ENCODE measurements at places on chromosomes 12 and 14.

DNA sequence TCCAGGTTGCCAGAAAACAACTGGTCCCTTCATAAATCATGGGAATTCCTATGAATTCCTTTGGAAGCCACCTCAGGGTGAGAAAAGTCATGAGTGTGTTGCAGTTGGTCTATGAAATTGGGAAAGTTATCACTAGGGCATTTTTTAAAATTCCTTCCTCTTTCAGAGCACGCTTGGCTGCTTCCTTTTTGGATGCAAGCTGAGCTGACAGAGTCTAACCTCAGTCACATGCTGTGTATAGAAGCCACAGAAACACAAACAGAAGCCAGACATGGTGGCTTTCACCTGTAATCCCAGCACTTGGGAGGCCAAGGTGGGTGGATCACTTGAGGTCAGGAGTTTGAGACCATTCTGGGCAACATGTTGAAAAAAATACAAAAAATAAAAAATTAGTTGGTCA is 21.7 kb upstream of the HELB start:
- DNase-seq: no peak

DNA sequence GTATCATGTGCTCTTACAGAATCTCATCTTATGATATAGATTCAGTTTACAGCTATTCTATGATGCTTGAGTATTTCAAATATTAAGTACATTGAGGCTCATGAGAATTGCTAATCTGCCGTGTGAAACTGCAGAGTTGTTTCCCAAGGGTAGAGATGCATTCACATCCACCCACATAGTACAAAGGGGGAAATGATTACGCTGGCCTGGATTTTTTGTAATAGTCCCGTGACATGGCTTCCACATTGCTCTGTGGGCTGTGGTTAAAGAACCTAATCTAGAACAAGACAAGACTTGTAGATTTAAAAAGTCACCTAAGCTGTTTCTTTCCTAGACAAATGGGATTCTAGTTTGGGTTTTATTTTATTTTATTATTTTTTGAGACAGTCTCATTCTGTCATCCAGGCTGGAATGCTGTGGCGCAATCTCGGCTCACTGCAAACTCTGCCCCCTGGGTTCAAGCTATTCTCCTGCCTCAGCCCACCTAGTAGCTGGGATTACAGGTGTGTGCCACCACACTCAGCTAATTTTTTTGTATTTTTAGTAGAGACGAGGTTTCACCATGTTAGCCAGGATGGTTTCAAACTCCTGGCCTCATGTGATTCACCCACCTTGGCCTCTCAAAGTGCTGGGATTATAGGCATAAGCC is 13.0 kb upstream of the RIOX1 start:
- no peak for DNase-seq

DNA sequence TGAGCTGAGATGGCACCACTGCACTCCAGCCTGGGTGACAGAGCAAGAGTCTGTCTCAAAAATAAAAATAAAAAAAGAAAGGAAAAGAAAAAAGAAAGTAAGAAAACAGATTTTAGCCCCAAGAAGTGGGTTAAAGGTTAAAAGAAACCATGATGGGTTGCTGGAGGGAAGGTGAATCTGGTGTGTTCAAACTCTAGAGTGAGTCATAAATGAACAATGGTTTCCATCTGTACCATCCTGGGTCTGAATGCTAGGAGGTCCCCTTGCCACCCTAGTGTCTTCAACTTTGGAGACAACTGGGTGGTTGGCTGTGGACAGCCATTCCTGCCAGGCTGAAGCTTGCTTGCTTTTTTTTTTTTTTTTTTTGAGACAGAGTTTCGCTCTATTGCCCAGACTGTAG is 1.6 kb upstream of the RPS26 start:
- no peak for DNase-seq

GRCh38 chr12:30980955-30981662 is 54.6 kb downstream of the TSPAN11 start:
- DNase-seq: no peak

- DNase-seq: no peak
Observed at GRCh38 chr14:105388110-105388951, 10.0 kb upstream of the TEX22 start.

GRCh38 chr12:47346251-47347019 is 266.7 kb upstream of the AMIGO2 start:
- peak; percentile 81 for DNase-seq

- peak; percentile 9 for DNase-seq
Observed at GRCh38 chr12:115375186-115375991, 691.4 kb upstream of the TBX3 start.

DNA sequence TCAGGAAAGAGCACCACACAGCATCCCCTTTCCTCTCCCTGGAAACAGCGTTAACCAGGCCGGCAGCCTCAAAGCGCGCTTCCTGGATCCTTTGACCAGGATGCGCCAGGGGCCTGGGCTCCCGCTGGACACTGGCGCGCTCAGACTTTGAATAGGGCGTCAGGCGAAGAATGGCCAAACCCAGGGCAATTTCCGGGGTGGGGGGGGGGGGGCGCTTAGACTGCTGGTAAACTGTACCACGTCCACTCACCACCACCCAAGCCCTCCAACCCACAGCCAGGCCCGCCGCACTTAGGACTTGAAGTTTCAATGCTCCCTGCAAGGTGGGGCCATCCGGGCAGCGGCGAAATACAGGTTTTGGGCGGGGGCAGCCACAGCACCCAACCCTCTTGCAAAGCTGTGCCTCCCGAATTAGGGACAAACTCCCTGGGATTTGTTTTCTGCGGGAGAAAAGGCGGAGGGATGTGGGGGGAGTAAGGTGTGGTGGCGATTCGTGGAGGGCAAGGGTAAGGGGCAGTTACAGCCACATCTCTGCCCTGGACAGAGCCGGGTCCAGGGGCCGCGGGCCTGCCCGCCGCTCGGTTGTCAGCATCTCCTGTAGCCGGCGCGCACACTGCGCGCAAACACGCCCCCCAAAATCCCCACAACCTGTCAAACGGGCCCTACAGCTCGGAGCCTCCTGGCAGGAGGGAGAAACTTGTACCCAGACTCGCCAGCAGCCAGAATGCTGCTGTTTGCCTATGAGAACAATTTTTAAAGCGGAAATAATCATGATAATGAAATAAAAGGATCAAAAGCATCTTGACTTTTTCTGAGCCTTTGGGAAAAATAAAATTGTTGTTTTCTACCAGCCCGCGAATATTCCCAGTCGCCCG is 958 bp downstream of the RTN1 start:
- DNase-seq: no peak

GRCh38 chr14:104554608-104555429 is 24.7 kb upstream of the C14orf180 start:
- DNase-seq: no peak

DNA sequence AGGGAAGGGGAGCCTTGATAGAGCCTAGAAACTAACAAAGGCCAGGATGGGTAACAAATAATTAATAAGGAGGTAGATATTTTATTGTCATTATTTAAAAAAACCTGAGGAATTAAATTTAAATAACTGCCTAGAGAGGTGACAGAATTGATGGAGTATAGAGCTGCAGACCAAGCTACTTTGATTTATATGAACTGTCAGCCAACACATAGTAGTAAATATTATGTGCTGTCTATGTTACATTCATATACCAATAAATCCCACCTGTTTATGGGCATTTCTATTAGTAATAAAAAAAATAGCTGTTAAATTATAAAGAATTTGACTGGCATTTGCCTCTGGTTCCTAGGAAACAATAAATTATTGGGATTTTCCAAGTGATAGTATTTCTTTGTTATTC is 37.7 kb downstream of the TSPAN19 start:
- DNase-seq: no peak

- peak; percentile 19 for DNase-seq
Observed at GRCh38 chr12:92735131-92735721, 32.4 kb downstream of the PLEKHG7 start.

DNA sequence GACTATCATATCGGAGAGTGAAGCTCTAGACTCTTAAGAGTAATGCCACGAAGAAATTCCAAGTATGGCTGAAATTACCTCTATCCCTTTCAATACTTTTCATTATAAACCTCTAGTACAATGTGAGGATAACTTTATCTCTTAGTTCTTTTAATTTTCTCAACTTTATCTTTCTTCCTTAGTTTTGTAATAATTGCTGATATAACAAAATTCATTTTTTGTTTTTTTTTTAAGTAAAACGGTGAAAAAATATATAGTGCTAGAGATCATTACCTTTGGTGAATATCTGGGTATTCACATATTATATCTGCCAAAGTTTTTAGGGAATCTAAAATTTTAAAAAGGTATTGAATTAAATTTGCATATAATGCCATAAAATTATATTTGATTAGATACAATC is 19.5 kb upstream of the DNAAF2 start:
- no peak for DNase-seq

GRCh38 chr14:90344331-90345238 is 12.8 kb upstream of the NRDE2 start:
- no peak for DNase-seq

- DNase-seq: no peak
Observed at GRCh38 chr12:132433641-132434395, 56.1 kb upstream of the FBRSL1 start.

- no peak for DNase-seq
Observed at GRCh38 chr14:71230897-71231296, 323.6 kb downstream of the PCNX1 start.

DNA sequence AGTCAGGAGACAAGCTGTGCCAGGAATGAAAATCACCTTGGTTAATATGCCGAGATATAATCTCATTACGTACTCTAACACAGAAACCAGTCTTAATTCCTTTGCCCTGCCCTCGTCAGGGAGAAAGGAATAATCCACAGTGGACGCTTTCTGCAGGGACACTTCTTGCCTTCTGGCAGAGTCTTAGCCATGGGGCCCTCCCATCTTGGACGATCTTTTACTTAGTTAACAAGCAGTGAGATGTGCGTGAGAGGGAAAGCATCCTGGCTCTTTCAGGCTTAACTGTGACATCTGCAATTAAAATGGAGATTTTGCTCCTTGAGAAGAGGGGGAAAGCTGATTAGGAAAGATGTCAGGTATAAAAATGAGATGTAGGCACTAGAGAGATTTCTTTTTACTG is 246.4 kb downstream of the TMEM132C start:
- DNase-seq: no peak

GRCh38 chr12:106879612-106880011 is 76.1 kb upstream of the TMEM263 start:
- no peak for DNase-seq

- no peak for DNase-seq
Observed at GRCh38 chr14:61973981-61974380, 211.8 kb downstream of the SNAPC1 start.

DNA sequence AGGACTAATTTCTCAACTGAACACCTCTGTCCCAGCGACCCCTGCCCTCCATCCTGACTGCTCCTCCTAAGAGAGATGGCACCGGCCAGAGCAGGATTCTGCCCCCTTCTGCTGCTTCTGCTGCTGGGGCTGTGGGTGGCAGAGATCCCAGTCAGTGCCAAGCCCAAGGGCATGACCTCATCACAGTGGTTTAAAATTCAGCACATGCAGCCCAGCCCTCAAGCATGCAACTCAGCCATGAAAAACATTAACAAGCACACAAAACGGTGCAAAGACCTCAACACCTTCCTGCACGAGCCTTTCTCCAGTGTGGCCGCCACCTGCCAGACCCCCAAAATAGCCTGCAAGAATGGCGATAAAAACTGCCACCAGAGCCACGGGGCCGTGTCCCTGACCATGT is 756 bp downstream of the RNASE7 start:
- DNase-seq: no peak

GRCh38 chr12:28698553-28698952 is 450.5 kb upstream of the FAR2 start:
- no peak for DNase-seq

- DNase-seq: no peak
Observed at GRCh38 chr14:41548666-41549065, 58.0 kb upstream of the LRFN5 start.

- DNase-seq: no peak
Observed at GRCh38 chr14:59330455-59330854, 134.7 kb downstream of the GPR135 start.

DNA sequence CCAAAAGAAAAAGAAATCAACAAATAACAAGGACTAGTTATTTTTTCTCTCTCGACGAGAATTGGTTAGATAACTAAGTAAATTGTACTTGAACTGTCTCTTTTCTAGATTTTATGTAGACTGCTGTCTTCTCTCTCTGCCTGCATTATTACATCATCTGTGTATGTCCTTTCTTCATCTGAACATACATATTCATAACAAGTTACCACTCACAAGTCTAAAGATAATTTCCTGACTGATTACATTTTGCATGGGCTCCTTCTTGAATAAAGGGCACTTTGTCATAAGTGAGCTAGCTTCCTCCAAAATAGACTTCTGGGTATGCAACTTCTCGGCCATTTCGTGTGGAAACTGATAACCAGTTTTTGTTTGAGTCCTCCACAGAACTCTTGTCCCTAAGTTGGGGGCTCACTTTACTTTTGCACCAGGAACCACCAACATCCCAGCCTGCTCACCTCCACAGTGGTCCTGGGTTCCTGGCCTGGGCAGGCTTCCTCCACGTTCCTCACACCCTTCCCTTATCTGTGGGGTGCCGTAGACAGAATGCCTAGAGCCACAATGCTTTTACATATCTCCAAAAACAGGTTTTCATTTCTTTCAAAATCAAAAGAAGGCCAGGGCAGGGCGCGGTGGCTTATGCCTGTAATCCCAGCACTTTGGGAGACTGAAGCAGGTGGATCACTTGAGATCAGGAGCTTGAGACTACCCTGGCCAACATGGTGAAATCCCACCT is 6.2 kb upstream of the DDX47 start:
- no peak for DNase-seq

DNA sequence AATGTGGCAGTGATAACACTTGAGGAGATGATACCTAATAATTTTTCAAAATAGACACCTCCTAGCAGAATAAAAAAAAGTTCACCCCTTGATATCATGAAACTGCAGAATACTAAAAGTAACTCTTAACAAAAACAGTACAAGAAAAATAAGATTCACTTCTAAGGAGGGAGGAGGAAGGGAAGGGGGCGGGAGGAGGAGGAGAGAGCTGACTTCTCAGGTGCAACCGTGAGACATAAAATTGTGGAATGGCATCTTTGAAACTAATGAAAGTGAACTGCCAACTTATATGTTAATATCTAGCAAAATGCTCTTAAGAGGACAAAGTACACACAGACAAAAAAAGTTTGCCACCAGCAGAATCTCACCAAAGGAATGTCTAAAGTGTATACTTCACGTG is 115.8 kb downstream of the SCFD1 start:
- no peak for DNase-seq

- DNase-seq: no peak
Observed at GRCh38 chr12:28893365-28893764, 255.7 kb upstream of the FAR2 start.

DNA sequence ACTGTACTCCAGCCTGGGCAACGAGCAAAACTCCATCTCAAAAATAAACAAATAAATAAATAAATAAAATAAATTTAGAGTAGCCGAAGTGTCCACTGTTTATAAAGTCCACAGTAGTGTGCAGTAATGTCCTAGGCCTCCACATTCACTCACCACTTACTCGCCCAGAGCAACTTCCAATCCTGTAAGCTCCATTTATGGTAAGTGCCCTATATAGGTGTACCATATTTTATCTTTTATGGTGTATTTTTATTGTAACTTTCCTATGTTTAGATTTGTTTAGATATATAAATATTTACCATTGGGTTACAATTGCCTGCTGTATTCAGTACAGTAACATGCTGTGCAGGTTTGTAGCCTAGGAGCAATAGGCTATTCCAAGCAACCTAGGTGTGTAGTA is 37.9 kb upstream of the GPRC5A start:
- DNase-seq: no peak

GRCh38 chr12:24280056-24280842 is 330.8 kb upstream of the SOX5 start:
- no peak for DNase-seq

GRCh38 chr12:2477009-2477766 is 317.6 kb upstream of the FKBP4 start:
- DNase-seq: no peak
